Stimulated activated CD8-positive, alpha-beta memory T cell treated with anti-CD3 and anti-CD28 coated beads, Interleukin-4, amount 100 ng/mL, for 4 hours (primary cell): ENCODE measurements at places on chromosomes 16 and 17.

DNA sequence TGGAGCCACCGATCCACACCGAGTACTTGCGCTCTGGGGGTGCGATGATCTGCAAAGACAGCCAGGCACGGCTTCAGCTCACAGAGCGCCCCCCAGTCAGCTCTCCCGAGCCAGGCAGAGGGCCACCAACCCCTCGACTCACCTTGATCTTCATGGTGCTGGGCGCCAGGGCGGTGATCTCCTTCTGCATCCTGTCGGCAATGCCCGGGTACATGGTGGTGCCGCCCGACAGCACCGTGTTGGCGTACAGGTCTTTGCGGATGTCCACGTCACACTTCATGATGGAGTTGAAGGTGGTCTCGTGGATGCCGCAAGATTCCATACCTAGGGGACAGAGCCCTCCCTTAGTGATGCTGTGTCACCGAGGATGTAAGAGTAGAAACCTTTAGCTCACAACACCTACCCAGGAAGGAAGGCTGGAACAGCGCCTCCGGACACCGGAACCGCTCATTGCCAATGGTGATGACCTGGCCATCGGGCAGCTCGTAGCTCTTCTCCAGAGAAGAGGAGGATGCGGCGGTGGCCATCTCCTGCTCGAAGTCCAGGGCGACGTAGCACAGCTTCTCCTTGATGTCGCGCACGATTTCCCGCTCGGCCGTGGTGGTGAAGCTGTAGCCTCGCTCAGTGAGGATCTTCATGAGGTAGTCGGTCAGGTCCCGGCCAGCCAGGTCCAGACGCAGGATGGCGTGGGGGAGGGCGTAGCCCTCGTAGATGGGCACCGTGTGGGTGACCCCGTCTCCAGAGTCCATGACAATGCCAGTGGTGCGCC, 1.6 kb downstream of the ACTG1 start:
- no peak for DNase-seq

- no peak for DNase-seq
These were observed 40.6 kb upstream of the CACNG4 start for GRCh38 chr17:66923886-66924285.

DNA sequence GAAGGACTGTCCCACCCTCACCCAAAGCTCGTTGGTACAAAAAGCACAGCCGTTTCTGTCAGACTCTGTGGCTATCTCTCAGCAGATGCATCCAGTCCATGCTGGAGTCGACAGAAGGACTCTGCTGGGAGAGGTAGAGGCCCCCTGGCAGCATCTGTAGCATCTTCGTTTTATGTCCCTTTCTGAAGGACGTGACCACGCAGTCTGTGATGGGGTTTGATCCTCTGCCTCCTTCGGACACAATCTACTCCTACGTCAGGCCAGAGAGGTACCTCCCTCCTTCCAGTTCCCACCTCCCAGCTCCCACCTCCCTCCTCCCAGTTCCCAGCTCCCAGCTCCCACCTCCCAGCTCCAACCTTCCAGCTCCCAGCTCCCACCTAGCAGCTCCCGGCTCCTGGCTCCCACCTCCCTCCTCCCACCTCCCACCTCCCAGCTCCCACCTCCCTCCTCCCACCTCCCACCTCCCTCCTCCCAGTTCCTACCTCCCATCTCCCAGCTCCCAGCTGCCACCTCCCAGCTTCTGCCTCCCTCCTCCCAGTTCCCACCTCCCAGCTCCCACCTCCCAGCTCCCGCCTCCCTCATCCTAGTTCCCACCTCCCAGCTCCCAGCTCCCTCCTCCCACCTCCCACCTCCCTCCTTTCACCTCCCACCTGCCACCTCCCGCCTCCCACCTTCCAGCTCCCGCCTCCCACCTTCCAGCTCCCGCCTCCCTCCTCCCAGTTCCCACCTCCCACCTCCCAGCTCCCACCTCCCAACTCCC, 11.4 kb upstream of the MC1R start:
- DNase-seq: no peak

GRCh38 chr17:65557349-65558310, 3.8 kb downstream of the AXIN2 start:
- no peak for DNase-seq

GRCh38 chr17:6706996-6707395, 6.2 kb downstream of the SLC13A5 start:
- DNase-seq: no peak

DNA sequence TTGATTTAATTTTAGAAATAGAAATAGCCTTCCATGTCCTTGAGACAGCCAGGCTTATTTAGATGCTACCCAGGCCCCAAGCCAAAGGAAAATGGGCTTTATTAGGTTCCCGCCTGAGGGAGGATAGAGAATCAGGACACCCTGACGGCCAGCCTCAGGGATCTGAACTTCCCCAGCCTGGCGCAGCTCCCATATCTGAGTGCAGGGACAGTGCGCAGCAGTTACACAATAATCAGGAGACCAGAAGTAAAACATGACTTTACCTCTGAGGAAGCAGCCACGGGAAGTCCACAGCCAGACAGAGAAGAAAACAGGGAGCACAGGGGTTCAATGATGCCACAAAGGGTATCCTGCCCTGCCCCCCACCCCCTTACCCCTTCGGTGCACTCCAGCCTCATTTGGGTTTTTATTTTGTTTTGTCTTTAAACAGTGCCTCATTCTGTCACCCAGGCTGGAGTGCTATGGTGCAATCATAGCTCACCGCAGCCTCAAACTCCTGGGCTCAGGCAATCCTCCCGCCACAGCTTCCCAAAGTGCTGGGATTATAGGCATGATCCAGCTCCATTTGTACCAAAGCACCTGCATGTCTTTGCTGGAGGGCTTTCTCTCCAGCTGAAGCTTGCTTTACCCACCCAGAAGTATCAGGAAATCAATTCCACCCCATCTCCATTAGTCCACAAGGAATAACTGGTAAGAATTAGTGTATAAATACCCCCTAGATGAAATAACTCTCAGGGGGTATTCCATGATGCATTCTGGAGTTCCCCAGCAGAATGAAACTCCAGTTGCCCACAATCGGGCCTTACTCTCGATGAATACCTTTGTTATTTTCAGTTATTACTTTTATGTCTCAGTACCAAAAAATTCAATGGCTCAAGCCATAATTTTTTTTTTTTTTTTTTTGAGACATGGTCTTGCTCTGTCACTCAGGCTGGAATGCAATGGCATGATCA, 21.9 kb downstream of the ORC6 start:
- no peak for DNase-seq

- DNase-seq: no peak
These were observed 19.8 kb upstream of the PIK3R6 start for GRCh38 chr17:8887301-8887700.

GRCh38 chr17:8709006-8709405, 35.6 kb downstream of the CCDC42 start:
- no peak for DNase-seq
